ENCODE measurements at places on chromosomes 1 and 21.

DNA sequence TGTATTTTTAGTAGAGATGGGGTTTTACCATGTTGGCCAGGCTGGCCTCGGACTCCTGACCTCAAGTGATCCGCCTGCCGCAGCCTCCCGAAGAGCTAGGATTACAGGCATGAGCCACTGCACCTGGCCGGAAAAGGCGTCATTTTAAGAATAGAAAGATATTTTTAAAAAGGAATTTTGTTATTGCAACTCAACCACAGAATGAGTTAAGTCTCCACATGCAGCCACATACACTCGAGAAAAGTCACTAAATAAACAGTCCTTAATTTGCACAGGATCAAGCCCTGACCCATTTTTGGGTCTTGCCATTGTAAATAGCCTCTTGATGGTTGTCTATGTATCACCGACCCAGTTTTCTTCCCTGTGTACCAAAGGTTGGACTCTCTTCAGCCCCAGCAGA lies 85.5 kb downstream of the FBXO2 start:
- no peak for DNase-seq

GRCh38 chr1:154091706-154092105 lies 63.2 kb downstream of the NUP210L start:
- DNase-seq = no peak

DNA sequence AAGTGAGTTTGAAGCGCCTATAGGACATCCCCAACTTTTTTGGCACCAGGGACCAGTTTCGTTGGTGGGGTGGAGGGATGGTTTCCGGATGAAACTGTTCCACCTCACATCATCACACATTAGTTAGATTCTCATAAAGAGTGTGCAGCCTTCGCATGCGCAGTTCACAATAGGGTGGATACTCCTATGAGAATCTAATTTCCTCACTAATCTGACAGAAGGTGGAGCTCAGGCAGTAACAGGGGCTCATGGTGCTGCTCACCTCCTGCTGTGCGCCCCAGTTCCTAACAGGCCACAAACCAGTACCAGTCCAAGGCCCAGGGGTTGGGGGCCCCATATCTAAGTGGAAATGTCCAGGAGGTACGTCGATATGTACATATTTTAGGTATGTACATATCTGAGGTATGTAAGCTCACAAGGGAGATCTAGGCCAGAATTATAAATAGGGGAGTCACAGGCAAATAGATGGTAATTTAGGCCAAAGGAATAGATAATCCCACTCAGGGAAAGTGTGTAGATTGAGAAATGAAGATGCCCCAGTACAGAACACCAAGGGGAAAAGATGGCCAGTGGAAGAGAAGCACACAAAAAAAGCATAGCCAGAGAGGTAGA lies 27.5 kb upstream of the RASAL2 start:
- DNase-seq = no peak

- DNase-seq = no peak
Measured at GRCh38 chr1:61254634-61255357, 172.4 kb downstream of the NFIA start.

DNA sequence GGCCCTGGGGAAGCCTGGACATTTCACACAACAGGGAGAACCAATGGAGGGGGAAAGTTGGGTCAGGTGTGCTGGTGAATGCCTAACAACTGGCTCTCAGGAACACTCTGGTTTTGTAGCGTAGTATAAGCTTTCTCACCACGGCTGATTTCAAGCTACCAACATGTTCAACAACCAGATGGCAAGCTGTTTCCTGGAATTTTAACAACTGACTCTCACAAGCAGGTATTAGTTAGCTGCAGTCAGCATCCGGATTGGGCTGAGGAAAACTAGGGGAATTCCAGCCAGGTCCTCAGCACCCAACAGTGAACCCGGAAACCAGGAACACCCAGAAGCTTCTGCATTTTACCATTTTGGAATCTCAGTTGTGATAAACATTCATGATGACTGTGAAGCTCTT lies 162.3 kb upstream of the CAMK1G start:
- peak; percentile 40 for DNase-seq

DNA sequence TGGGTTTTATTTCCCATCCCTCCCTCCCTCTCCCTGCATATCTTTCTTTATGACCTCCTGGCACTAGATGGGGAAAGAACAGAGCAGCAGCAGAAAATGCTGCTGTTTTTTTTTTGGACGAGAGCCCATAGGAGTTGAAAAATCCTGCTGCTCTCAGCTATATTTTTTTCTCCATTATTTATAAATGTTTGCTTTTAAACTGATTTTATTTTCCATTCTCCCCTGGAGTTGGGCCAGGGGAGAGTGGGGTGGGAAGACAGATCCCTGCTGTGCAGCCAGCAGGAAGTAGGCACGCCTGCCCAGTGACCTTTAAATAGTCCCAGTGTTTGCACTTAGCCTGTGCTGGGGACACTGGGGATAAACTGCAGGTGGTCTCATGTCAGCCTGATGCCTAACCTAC lies 17.4 kb downstream of the SFT2D2 start:
- no peak for DNase-seq

- DNase-seq = peak; percentile 69
Measured at GRCh38 chr21:45264912-45265515, 22.7 kb downstream of the POFUT2 start.

DNA sequence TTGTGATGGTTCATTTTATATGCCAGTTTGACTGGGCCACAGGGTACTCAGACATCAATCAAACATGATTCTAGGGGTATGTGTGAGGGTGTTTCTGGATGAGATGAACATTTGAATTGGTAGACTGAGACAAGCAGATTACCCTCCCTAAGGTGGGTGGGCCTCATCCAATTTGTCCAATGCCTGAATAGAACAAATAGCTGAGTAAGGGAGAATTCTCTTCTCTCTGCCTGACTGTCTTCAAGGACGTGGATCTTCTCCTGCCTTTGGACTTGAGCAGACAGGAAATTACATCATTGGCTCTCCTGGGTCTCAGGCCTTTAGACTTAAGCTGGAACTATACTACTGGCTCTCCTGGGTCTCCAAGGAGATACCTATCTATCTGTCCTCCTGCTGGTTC lies 64.4 kb downstream of the SUSD4 start:
- DNase-seq = no peak

GRCh38 chr1:152191260-152191659 lies 32.2 kb upstream of the RPTN start:
- no peak for DNase-seq

DNA sequence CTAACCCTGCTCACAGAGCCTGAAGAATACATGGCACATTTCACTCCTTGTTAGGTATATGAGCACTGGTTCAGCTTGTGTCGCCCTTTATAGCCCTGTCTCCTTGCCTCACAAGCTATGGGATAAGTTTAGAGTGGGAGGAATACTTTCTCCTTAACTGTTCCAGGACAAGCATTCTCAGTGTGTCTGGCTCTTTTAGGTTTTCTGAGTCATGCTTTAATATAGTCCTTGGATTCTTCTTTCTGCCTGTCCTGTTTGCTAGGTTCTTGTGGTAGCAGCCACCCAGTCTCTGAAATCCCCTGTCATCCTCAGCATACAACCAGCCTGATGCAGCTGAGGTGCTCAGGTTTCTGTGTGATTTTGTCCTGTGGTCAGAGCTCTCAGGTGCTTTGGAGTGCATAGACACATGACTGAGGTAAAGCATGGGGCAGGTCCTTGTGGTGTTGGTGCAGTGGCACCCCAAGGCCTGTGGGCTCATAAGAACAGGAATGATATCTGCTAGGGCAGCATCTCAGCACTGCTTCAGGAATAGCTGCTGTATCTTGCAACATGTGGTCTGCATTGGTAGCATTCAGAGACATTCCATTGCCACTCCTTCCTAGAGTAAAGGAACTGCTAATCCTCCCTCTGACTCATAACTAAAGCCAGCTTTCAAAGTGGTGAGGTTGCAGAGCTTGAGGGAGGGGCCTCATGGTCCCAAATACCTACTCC lies 14.2 kb upstream of the CASQ2 start:
- DNase-seq = no peak

DNA sequence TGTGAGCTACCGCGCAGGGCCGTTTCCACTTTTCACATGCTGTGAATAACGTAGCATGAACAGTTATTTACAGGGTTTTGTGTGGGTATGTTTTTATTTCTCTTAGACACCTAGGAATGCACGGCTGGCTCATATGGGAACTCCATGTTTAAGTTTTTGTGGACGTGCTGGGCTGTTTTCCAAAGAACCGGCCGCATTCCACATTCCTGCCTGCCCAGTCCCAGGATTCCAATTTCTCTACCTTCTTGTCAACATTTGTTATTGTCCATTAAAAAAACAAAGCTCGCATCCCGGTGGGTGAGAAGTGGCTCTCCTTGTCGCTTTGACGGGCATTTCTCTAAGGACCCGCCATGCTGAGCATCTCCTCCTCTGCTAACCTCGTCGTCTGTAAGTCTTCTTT lies 47.1 kb upstream of the LRRC3 start:
- no peak for DNase-seq

DNA sequence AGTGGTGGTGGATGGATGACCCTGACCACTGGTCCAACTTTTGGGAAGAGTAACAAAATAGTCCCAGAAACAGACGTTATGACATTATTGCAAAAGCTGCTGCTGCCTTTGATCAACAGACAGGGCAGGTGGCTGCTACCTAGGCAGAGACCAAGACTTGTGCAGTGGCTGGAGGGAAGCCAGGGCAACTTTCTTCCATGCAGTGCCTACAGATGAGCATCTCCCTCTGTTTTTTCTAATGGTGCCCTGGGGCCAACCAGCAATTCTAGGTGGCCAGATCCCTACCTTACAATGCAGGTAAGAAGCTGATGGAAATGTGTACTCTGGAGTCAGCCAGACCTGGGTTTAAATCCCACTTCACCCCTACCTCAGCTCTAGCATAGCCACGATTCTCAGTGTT lies 283.1 kb upstream of the POU3F1 start:
- DNase-seq = no peak

DNA sequence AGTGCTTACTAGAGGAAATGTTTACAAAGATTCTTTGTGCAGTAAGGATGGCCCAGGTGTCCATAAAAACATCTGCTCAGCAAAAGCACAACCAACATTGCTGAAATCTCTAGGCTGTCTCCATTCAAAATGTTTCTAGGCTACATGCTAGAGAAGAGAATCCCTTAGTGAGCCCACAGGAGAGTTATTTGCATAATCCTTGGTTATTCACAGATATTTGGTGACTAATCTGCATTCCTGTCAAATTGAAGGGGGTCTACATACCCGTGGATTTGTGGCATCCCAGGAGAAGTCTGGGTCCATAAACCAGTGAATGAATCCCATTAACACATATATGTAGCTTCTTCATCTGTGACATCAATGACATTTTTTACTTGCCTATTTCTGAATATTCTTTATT lies 261.3 kb upstream of the ESRRG start:
- DNase-seq = no peak

DNA sequence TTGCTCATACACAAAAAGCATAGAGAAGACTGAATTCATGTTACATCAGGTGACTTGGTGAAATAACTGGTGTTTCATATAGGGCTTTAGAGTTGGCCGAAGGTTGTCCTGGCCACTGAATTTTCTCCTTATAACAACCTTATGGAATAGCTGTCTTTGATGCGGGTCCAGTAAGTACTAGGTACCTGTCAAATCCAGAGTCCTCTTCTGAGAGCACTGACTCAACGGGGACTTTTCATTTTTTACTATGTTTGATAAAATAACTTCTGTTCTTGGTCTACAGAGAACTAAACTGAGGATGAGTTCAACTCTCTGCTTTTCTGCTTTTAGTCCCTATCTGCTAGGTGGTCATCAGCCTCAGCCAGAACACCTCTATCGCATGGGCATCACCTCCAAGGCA lies 76.1 kb upstream of the JAK1 start:
- no peak for DNase-seq

DNA sequence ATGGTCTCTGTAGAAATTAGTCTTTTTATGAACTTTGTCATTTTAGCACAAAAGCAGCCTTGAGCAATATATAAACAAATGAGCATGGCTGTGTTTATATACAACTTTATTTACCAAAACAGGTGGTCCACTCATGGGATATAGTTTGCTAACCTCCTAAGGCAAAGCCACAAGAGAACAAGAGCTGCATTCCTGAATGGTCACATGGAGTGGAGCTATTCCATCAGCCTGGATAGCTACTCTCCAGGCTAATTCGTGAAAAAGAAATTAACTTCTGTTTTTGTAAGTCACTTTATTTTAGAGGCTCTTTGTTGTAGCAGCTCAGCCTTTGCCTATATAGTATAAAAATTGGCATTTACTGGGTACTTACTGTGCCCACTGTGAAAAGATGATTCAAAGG lies 163.3 kb upstream of the FAM78B start:
- no peak for DNase-seq

DNA sequence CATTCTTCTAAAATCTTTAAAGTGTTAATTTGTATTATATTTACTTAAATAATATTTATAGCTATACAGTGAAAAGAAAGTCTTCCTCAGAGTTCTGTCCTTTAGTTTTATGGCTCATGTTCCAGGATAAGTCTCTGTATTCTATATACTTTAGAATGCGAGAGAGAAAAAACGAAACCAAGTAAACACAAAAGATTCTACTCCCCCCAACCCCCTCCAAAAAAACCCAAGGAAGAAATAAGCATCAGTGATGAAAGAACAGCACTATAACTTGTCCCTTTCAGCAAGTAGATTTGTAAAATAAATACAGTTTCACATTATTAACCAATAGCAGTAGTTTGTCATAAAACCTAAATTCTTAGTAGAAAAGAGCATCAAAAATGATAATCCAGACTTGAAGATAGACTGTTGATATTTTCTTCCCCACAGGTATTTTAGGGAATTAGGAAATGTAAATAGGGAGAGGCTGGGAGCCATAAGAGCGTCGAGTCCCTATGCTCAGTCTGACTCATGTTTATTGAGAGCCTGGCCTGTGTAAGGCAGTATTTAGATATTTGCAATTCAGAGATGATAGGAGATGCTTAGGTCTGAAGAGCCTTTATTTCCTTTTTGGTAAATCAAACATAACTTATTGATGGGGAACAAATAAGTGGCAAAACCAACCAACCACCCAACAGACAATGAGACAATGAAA lies 35.5 kb downstream of the CDC14A start:
- no peak for DNase-seq

DNA sequence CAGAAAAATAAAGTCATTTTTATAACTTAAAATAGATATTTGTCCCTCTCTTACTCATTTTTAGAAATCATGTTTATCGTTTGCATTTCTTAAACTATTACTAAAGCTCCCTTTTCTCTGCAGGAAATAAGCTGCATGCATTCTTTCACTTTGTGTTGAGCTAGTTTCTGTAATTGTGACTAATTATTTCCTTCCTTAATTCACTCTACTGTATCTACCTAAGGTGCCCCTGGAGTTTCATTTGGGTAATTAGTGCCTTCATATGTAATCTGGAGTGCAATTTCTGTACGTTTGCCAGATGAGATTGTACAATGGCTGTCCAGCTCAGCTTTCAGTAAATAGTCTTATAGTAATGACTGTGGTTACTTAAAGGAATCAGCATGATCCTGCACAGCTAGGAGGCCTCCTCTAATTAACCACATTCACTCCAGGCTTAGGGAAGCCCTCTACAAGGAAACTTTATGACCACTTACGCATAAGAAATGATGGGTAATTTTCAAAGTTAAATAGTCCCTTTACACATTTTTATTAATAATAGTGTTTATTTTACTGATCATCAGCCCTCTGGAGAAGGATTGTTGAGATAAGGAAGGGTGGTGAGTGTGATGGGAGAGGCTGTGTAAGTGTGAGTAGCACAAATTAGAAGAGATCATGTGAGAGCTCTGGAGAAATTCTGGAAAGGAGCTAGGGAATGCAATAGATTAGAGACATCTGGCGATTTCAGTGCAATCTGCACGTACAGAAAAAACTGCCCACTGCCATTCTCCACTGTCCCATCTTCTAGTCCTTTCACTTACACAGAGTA lies 86.8 kb downstream of the LRRC8C start:
- DNase-seq = no peak
